ENCODE measurements at places on chromosomes 7 and 10.

DNA sequence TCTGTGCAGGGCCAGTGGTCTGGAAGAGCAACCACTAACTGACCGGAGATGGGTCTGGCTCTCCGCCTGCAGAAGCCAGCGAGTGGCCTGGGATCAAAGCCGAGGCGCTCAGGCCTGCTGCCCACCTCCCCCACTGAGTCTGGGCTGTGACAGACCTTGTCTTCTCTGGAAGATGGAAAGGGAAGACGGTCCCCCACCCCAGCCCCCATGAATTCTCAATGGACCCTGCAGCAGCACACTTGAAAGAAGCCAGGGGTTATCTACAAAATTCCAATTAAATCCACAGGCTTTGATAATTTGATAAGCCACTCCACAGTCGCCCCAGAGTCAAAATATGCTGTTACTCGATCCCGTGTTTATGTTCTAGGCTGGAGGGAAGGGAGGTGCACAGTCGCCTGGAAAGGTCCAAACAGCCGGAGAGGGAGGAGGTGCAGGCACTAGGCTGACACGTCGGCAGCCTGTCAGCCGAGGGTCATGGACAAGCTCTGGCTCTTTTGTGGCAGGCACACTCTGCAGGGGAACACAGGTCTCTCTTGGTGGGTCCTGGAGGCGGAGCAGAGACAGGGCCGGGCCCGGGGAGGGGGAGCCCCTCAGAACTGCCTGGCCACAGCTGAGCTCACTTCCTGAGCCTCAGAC is 134.9 kb downstream of the SH3PXD2A start:
- no peak for DNase-seq

DNA sequence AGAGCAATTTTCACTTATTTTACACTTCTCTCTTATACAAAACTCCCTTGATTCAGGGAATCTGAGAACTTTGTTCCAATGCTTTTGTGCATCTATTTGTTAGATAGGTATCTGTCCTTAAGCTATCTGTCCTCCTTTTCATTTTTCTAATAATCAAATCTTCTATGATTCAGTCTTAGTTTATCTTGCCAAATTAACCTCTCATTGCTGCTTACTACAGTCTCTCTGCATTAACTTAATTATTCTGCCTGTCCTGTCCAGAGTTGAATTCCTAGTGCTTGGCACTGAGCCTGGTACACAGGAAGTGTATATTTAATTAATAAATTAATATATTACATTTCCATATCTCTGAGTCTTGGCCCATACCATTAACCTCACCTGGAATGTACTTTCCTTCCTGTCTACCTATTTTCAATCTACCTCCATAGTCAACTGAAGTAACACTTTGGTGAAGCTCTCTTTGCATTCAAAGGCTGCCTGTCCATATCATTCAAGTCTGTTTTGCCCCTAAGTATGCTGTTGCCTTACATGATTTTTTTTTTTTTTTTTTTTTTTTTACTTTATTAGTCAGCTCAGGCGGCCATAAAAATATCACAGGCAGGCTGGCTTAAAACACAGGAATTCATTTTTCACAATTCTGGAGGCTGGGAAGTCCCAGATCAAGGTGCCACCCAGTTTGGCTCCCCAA is 66.0 kb upstream of the CSTF2T start:
- DNase-seq, result no peak

DNA sequence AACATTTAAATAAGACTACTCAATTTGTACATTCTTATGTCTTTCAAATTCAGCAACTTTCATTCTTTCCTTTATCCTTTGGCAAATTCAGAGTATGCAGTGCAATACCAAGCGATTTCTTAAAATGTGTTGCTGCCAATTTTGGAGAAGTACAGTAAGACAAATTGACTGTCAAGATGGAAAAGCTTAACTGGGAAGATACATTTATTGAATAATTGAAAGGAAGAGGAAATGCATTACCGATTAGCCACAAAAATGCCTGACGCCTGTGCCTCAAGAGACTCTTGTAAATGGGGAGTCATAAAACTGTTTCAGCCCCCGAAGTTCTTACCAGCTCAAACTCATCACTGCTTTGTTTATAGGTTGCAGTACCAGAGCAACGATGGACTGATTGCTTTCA is 373.3 kb upstream of the GALNT17 start:
- DNase-seq, result peak; percentile 41

DNA sequence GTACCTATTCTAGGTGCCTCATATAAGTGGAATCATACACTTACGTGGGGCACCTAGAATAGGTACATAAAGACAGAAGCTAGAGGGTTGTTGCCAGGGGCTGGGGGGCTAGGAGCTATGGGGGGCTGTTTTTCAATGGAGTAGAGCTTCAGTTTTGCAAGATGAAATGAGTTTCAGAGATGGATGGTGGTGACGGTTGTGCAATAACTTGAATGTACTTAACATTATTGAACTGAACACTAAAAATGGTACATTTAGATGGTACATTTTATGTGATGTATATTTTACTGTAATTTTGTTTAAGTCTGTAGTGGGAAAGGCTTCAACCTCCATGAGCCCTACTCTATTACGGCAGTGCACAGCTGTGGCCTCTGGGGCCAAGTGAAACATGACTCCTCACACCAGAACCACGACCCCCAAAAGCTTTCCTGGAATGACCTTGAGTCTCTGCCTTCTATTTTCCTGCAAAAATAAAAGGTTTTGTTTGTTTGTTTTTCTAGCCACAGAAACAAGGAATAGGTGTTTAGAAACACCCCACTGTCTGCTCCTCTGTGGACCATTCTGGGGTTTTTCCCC is 147.3 kb upstream of the PLXNA4 start:
- no peak for DNase-seq

- peak; percentile 63 for DNase-seq
Observed at GRCh38 chr10:69716711-69717560, 84.8 kb upstream of the COL13A1 start.

DNA sequence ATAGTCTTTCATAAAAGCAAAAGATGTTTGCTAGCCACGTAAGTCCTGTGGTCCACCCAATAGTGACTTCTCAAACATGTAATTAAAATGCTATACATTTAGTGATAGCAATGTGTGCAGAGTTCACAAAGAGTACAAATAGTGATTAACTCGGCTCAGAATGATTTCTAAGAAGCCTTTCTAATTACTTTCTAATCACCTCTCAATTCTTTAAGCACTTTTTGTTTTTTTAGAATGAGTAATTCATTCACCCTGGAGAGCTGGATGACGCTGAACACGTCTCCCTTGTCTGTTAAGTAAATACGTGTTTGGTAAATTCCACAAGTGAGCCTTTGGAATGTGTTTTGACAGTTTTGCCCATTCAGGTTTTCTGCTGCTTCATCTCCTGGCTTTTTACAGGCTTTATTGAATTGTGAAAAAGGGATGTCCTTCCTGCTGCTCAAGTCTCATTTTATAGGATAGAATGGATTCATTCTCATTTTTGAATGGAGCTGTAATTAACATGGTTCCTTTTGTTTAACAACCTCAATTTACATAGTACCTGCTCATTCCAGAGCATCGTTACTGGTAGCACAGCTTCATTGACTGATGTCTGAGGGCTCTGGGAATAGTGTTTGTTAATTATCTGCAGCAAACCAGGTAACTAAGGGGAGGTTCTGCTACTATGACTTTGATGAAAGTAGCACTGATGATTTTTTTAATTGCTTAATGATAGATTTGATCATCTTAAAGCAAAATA is 212.1 kb downstream of the VTI1A start:
- peak; percentile 62 for DNase-seq

- no peak for DNase-seq
Observed at GRCh38 chr7:142870566-142871259, 14.8 kb downstream of the TRPV6 start.

GRCh38 chr7:45359776-45360175 is 202.2 kb downstream of the RAMP3 start:
- DNase-seq, result no peak

DNA sequence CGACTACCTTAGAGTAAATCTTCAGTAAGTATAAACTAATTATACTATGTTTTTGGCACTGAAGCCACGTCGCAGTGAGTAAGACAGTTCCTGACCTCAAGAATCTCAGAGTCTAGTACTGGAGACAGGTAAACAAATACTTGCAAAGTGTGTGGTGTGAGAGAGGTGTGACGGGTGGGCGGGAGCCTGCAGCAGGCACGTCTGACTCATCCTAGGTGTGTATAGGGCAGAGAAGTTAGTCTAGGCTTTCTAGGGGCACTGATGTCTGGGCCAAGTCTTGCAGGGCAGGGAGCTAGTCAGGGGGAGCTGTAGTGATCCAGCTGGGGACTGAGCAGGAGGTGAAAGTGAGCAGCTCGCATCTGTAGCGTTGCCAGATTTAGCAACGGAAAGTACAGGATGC is 35.9 kb upstream of the SFTPD start:
- no peak for DNase-seq

DNA sequence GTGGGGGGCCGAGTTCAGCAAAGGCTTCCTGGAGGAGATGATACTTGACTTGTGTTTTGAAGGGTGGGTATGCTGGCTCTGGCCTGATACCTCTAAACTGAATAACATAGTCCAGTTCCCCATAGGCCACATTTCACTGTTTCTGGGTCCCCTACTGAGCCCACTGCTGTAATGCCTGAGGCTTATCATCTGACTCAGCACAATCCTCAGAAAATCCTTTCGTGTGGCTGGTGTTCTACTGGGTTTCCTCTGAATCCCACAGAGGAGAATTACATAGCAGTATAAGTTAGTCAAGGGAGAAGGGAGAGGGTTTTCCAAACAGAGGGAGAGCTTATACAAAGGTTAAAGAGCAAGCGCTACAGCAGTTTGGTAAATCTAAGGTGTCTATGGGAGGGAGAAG is 2.8 kb upstream of the R3HCC1L start:
- no peak for DNase-seq

DNA sequence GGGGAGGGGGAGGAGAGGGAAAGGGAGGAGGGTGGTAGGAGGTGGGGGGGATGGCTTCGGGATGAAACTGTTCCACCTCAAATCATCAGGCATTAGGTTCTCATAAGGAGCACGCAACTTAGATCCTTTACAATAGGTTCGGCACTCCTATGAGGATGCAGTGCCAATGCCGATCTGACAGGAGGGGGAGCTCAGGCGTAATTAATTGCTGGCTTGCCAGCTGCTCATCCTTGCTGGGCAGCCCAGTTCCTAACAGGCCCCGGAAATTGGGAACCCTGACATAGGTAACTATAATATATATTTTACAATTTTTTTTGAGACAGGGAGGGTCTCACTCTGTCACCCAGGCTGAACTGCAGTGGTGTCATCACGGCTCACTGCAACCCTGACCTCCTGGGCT is 118.8 kb upstream of the SFMBT2 start:
- peak; percentile 5 for DNase-seq

GRCh38 chr10:37752334-37752875 is 105.0 kb downstream of the ZNF248 start:
- no peak for DNase-seq

DNA sequence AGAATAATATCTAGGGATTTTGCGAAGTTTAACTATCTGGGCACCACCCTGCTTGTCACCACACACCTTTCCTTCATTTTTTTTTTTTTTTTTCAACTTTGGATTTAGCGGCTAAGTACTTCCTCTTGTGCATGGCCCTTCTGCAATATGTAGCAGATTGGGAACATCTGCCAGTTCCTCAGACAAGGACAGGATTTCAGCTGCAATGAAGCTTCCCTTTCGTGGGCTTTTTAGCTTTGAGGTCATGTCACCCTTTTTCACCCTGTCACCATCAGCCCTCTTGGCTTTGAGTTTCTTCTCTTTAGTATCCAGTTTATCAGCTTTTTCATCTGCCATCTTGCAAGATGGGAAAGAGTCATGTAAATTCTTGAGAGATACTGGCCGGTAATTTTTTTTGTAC is 81.6 kb upstream of the ETV1 start:
- no peak for DNase-seq

- DNase-seq, result no peak
Observed at GRCh38 chr10:10385831-10386230, 631.8 kb upstream of the CELF2 start.

- peak; percentile 22 for DNase-seq
Observed at GRCh38 chr7:29953726-29954347, 35.8 kb downstream of the SCRN1 start.

DNA sequence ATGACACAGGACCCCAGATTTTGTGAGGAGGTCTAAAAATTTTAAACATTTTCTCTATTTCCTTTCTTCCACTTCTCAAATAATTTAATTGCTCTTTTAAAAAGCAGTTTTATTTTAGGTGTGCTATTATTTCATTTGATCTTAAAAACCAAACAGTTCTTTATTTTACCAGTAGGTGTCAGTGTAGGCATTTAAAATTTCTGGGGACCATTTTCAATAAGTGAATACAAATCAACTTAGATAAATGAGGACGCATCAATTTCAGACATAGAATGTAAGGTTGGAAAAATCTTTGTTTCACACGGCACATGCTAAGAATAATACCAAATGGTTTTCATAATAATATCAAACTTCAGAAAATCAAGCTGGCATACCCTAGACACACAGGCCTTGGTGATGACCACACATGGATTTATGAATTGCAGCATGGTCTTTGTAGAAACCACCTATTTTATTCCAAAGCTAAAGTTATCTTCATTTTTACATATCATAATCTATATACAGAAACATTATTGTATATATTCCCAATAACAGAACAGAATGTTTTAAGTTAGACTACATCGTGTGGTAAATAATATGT is 127.6 kb upstream of the SLC26A5 start:
- DNase-seq, result peak; percentile 54

- DNase-seq, result no peak
Observed at GRCh38 chr10:131750171-131750895, 150.5 kb upstream of the PPP2R2D start.

DNA sequence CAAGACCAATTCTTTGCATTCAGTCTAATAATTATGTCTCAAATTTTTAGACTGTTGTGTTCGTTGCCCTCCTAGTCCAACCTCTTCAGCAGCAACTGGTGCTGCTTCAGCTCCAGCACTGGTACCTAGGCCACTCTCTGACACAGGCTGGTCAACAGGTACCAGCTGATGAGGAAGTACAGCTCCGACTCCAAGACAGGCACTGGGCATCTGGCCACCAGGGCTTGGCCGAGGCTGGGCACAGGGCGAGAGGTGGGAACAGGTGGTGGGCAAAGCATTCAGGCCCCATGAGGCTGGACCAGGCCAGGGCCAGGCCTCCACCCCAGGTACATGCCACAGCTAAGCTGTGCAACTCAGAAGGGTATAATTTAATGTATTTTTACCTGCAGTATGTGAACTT is 151.5 kb upstream of the AGR3 start:
- DNase-seq, result no peak

- no peak for DNase-seq
Observed at GRCh38 chr7:132520591-132521280, 55.5 kb downstream of the PLXNA4 start.

GRCh38 chr10:6929148-6929830 is 349.2 kb upstream of the PRKCQ start:
- DNase-seq, result no peak

DNA sequence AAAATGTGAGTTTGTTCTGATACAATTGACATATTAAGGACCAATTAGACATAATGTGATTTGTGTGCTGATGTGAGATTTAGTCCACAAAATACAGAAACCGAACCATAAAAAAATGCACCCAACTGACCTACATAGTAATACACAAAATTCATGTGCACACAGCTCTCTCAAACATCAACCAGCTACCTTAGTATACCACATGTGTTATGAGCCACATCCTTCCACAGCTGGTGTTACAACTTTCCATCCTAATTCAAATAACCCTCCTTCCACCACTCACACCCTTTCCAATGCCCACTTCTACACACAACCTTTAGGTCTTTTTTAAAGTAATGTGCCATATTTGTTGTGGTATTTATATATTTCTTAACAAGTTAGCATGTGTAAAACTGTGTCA is 31.7 kb upstream of the C7orf33 start:
- no peak for DNase-seq

Measured in EH (cell line).